ENCODE measurements at places on chromosomes 1 and 21. TPM values are rescaled to one million over a fixed set of nuclear protein-coding genes. Genes with fewer than 3 reads are reported as not detected.

NBPF6 gene
- total RNA-seq, result not detected

CAPN9 gene
- not detected for total RNA-seq

GRCh38 chr1:160925652-160926244 is 28.9 kb downstream of the ITLN2 start:
- DNase-seq, result peak; percentile 25

- DNase-seq, result no peak
Observed at GRCh38 chr1:14568716-14569355, 29.6 kb upstream of the KAZN start.

- peak; percentile 44 for DNase-seq
Observed at GRCh38 chr1:209732725-209733124, 23.1 kb upstream of the TRAF3IP3 start.

GRCh38 chr21:33136847-33137502 is 67.0 kb downstream of the OLIG1 start:
- no peak for DNase-seq

DNA sequence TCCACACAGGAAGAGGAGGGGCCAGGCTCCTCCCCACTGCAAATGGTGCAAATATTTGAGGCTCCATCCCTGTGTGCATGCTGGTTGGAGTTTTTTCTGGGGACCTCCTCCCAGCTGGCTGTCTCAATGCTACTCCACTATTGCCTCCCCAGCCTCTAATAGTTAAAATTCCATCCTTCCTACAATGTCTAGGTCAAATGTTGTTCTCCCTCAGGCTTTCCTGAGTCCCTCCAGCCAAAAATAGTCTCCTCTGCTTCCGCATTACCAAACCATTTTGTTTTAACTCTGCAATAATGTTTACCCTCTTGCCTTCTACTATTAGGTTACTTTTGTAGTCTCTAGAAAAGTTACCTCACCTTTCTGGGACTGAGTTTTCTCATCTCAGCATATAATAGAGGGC is 29.6 kb upstream of the FMO1 start:
- peak; percentile 56 for DNase-seq

DNA sequence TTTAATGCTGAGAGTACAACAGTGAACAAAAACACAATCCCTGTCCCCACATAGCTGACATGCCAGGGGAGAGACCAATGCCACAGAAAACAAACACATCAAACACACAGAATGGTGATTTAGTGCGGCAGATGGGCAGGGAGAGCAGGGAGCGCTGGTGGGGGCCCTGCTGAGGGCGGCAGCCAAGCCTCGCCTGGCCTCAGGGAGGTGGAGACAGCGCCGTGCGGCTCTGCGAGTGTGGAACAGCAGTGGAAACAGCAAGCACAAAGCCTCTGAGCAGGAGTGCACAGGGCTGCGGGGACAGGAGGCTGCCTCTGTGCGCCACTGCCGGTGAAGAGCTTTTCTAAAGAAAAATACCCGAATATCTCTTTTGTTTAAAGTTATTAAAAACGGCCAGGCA is 17.0 kb downstream of the MCM3AP start:
- DNase-seq, result no peak

GRCh38 chr1:203425663-203425975 is 50.0 kb upstream of the PRELP start:
- peak; percentile 8 for DNase-seq

DNA sequence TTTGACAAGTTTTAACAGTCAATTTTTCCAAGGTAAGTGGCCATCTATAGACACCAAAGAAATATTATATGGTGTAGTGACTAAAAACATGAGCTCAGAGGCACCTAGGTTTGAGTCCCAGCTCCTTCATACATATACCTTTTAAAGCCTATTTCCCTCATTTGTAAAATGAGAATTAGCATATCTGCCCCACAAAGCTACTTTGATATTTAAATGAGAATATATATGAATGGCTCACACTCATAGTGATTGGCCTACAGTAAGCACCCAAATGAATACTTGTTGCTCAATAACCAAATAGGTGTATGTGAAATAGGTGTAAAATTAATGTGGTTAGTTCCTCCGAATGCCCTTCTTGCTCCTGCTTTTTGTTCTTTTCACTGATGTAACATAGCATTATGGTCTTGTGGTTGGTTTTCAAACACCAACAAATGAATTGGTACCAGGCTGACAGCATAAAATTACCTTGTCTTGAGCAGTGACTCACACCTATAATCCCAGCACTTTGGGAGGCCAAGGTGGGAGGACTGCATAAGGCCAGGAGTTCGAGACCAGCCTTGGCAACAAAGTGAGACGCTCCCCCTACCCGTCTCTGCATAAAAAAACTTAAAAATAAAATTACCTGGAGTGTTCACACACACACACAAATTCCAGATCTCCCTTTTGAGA is 25.3 kb downstream of the CNIH4 start:
- peak; percentile 28 for DNase-seq

DNA sequence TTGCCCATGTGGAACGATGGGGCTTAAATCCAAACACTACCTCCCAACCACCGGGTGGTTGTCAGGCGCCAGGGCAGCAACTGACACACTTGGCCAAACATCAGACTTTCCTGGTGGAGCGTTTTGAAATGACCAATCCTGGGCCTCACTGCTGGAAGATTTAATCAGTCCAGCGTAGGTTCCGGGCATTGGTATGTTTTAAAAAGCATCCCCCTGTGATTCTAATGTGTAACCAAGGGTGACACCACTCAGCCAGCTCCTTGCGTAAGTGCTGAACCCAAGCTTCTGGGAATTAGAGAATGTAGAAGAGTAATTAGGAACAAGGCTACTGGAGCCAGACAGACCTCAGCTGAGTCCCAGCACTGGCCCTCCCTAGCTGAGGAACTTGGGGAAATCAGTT is 44.8 kb upstream of the KAZN start:
- peak; percentile 83 for DNase-seq

- DNase-seq, result no peak
Observed at GRCh38 chr1:220521778-220522177, 6.2 kb upstream of the MARK1 start.

DNA sequence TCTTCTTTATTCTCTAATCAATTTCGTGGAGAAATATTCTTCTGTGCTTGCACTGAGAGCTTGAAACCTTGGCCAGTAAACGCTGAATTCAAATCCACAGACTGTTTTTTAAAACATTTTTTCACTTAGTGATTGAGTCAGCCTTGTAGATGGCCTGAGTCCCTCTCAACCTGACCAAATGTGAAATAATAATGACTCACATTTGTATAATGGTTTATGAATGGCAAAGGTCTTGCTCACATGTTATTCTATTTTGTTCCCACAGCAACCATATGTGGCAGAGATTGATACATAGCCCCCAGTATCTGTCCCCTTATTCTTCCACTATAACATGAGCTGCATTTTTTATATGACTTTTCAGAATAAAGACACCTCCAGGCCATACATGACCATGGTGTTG is 47.8 kb upstream of the CCDC190 start:
- DNase-seq, result peak; percentile 89

DNA sequence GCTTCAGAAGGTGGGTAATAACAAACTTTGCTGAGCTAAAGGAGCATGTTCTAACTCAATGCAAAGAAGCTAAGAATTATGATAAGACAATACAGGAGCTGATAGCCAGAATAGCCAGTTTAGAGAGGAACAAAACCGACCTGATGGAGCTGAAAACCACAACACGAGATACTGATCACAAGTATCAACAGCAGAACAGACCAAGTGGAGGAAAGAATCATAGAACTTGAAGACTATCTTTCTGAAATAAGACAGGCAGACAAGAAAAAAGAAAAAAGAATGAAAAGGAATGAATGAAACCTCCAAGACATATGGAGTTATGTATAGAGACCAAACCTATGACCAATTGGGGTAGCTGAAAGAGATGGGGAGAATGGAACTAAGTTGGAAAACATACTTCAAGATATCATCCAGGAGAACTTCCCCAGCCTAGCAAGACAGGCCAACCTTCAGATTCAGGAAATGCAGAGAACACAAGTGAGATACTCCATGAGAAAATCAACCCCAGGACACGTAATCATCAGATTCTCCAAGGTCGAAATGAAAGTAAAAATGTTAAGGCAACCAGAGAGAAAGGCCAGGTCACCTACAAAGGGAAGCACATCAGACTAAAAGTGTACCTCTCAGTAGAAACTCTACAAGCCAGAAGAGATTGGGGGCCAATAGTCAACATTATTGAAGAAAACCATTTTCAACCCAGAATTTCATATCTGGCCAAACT is 20.5 kb downstream of the CD84 start:
- no peak for DNase-seq

- DNase-seq, result no peak
Observed at GRCh38 chr1:39216771-39217170, 12.3 kb downstream of the MACF1 start.

All from M059J (cell line).